Stimulated activated CD4-positive, alpha-beta T cell treated with anti-CD3 and anti-CD28 coated beads, TNF-alpha, amount 100 ng/mL, for 4 hours (primary cell): ENCODE measurements at places on chromosomes 3 and 15.
A peak's percentile ranks its signal among the peaks of the same experiment; 100 is the strongest.

DNA sequence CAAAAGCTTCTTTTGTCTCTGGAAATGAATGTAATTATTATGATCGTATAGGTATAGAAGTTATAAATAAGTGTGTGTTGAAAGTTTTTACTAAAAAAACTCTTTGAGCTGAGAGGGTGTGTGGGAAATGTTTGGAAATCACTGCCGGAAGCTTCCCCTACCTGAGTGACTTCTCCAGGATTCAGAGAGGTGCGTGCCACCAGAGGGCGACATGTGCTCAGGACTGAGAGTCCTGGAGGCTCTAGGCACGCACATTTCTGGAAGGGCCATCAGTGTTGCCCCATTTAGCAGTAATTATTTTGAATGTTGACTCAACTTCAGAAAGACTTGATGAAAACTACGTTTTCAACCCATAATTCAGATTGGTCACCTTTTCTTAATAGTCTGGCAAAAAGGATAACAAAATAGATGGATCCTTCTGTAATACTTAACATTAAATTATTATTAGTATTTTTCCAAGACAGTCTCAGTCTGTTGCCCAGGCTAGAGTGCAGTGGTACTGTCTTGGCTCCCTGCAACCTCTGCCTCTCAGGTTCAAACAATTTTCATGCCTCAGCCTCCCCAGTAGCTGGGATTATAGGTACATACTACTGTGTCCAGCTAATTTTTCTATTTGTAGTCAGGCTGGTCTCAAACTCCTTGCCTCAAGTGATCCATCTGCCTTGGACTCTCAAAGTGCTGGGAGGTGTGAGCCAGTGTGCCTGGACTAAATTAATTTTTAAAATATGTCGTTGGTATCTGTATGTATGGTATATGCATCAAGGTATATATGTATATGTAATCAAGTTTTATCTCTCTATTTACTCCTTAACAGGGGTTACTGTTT lies 34.5 kb downstream of the GPR171 start:
- DNase-seq, result peak; percentile 65

DNA sequence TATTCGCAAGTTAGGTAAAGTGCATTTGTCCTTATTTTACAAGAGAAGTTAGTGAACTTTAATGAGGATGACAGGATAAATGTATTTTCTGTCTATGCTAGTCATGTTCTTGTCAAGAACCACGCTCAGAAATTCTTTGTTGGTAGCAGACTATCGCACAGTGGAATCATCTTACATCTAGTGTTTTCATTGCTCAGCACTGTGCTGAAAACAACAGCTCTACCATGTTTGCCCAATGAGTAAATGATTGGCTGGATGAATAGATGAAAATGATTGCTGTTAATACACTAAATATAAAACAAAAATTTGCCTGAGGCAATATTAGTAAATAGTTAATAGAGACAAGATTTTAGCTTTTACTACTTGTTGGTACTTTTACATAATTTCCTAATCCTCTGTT lies 265.3 kb upstream of the GOLIM4 start:
- no peak for DNase-seq

- DNase-seq, result no peak
Measured at GRCh38 chr3:105527949-105528348, 161.2 kb downstream of the ALCAM start.

GRCh38 chr3:26236531-26236930 lies 386.0 kb upstream of the LRRC3B start:
- no peak for DNase-seq

DNA sequence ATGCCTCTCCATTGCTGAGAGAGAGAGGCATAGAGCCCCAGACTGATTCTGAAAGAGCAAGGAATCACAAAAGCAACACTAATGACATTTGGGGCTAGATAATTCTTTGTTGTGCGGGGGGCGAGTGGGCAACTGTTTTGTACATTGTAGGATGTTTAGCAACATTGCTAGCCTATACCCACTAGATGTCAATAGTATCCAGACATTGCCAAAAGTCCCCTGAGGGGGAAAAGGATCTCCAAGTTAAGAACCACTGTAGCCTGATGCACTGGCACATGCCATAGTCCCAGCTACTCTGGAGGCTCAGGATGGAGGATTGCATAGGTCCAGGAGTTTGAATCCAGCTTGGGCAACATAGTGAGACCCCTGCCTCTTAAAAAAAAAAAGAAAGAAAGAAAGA lies 22.8 kb upstream of the GOLM2 start:
- no peak for DNase-seq

GRCh38 chr3:29226706-29227105 lies 54.2 kb upstream of the RBMS3 start:
- DNase-seq, result no peak

DNA sequence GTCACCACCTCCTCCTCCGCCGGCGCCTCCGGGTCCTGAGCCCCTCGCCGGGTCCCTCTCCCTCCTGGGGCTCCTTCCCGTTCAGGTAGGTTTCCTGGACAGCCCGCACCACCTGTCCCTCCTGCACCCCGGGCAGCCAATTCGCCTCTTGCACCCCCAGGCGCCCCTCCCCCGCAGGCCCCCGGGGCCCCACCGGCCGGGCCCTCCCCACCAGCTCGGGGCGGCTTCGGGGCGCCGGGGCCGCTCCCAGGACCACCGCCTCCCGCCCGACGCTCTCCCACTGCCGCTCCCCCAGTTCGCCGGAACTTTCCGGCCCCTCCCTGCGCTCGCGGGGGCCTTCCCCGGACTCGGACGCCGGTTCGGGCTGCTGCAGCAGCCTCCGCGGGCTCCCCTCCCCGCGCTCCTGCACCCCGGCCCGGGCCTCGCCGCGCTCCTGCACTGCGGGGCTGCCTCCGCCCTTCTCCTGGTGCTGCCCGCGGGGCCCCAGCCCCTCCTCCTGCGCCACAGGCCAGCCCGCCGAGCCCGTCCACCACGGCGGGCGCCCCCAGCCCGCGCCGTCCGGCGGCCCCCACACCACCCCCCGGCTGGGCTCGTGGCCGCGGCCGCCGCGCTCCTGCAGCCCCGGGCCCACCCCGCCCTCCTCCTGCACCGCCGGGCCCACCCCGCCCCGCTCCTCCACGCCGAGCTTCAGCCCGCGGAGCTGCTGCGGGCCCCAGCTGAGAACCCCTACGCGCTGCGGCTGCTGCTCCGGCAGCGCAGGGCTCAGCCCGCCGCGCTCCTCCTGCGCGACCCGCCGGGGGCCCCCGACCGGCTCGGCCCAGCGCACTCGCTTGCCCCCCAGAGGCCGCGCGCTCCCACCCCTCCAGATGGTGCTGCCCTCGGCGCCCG lies 587 bp upstream of the TNK2 start:
- DNase-seq, result no peak

GRCh38 chr3:137761099-137761562 lies 3.0 kb upstream of the SOX14 start:
- DNase-seq, result no peak

DNA sequence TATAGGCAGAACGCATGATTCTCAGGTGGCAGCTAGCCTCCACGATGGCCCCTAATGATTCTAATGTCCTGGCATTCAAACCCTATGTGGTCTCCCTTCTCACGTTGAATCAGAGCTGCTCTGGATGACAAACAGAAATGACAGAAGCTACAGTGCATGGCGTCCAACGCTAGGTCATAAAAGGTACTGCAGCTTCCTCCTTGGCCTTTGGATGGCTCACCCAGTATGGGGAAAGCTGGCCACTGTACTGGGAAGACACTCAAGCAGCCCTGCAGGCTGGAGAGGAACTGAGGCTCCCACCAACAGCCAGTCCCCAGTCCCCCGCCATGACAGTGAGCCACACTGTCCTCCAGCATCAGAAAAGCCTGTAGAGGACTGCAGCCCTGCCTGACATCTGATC lies 286.3 kb downstream of the FAM43A start:
- DNase-seq, result no peak

- DNase-seq, result no peak
Measured at GRCh38 chr15:38171973-38172372, 80.7 kb upstream of the SPRED1 start.

DNA sequence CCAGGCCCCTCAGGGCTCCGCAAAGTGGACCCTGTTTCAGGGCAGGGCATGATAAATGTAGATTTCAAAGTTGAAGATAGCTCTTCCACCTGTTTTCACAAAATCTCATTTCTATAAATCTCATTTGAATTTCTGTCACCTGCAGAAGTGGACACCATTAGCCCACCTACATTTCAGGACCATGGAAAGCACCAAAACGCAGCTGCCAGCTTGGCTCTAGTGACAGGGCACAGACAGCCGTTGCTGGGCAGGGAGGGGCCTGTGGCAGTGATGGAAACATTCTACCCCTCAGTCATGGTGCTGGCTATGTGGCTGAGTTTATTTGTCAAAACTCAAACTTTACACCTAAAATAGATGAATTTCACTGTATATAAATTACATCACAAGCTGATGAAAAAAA lies 40.4 kb downstream of the PRR23E start:
- DNase-seq, result no peak

DNA sequence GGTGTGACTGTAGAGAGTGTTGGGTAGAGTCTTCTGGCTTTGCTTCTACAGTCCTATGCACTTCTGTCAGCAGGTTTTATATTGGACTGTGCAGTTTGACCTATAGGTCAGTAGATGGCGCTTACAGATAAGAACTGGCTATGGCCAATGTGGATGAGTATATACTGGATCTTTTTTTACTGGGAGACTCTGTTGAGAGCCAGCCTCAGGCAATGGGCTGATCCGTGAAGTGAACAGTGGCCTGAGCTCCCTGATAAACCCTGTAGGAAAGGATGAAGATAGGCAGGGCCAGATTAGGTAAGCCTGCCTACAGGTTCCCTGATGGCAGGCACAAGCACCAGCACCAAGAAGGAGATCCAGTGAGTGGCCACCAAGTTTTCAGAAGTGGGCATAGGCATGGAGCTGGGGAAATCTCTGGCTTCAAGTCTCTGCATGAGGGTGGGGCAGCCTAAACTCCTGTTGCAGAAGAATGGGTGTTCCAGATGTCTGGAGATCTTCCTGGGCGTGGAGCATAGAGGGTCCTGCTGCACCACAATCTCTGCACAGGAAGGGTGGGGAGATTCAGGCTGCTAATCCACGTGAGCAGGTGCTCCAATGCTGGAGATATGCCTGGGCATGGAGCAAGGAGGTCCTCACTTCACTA lies 326.0 kb upstream of the SGO1 start:
- DNase-seq, result no peak

DNA sequence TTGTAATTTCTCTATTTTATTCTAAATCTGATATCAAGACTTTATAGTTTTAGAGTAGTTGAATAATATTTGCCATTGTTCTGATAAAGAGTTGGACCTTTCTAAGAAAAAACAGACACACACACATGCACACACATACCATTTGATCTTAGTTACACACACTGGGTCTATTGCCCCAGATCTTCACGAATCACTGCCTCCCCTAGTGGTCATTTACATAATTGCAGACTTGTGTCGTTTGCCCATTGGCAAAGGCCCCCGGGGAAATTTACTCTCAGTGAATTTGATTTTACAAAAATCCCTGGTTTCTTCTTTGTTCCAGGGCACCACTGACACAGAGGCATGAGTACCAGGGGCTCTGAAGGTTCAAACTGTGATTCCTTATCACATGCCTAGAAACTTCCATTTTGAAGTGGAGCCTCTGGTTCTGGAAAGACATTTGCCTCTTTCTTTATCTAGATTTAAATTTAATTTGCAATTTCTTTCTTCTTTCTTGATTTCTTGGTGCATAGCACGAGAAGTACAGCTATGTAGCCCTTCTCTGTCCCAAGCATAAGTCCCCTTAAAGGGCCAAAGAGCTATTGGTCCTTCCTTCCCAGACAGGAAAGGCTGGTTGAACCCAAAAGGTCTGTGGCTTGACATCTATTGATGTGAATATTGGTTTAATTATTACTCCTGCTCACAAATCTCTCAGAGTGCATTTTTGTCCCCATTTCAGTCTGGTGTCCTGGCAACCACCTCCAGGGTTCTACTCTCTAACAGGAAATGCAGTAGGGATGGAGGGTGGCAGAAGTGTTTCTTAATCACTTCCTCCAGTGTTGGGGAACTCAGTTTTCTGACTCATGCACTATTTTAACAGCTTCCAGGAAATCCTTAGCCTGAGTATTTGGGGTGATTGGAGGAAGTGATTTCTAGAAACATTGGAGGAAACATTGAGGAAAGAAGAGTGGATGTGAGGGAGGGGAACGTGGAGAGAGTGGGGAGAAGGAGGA lies 32.4 kb upstream of the SLC6A11 start:
- peak; percentile 3 for DNase-seq

DNA sequence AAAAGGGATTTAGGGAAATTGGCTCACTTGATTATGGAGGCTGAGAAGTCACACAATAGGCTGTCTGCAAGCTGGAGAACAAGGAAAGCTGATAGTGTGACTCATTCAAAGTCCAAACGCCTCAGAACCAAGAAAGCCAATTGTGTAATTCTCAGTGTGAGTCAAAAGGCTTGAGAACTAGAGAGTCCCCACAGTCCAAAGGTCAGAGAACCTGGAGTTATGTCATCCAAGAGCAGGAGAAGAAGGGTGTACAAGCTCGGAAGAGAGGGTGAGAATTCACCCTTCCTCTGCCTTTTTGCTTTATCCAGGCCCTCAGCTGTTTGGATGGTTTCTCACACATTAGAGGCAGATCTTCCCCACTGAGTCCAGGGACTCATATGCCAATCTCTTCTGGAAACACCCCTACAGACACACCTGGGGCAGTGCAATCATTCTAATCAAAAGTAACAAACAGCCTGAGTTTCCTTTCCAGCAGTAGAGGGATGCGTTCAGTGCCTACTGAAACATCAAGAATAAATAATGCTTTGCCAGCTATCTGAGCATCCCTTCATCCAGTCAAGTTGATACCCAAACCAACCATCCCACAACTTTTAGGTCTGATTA lies 271.5 kb downstream of the SATB1 start:
- no peak for DNase-seq

DNA sequence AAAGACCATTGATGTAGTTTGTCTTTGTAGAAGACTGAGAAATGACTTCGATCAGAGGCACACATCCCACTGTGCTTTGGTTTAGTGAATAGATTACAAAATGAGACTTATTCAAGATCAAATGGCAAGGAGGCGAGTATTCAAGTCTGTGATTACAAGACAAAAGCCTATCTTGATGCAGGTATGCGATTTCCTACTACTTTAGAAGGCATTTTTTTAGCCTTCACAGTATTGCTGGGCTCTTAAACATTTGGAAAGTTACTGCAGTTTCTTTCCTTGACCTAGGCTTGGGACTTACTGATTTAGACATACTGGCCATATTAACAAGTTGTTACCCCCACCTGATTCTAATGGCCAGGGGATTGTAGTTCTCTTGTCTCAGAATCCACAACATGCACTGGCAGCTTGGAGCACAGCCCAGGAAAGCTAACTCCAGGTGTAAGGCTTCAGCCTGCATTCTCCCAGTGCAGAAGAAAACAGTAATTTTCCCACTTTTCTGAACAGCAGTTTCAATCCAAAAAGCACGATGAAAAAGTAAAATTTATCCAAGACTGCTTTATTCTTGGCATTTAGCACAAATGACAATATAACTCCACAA lies 311.6 kb downstream of the EPHA6 start:
- no peak for DNase-seq

DNA sequence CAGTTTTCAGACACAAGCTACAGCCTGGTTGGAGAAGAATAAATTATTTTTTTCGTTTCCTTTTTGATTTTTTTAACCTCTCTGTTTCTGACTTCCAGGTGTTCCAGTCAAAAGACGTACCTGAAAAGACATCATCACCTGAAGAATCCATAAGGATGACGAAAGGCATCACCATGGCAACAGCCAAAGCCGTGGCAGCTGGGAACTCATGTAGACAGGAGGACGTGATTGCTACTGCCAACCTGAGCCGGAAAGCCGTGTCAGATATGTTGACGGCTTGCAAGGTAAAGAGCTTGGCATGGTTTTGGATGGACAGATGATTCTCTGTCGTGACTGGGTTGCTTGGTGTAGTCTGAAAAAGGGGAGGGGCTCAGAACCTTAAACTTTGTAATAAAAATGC lies 237.0 kb upstream of the TPM1 start:
- DNase-seq, result no peak
